ENCODE measurements at places on chromosomes 5 and 9. TPM values are rescaled to one million over a fixed set of nuclear protein-coding genes. Genes with fewer than 3 reads are reported as not detected.
A peak's percentile ranks its signal among the peaks of the same experiment; 100 is the strongest.

- peaks cover 12% of the 10 kb centered on the region for H3K36me3 ChIP-seq
- H3K4me1 ChIP-seq: peaks cover 51% of the 10 kb centered on the region
- H3K27me3 ChIP-seq: no peaks in the 10 kb centered on the region
These were observed 4.2 kb downstream of the UHRF2 start for GRCh38 chr9:6417186-6417585.

Gene PCDHGB3
- total RNA-seq: 0.19 TPM

DNA sequence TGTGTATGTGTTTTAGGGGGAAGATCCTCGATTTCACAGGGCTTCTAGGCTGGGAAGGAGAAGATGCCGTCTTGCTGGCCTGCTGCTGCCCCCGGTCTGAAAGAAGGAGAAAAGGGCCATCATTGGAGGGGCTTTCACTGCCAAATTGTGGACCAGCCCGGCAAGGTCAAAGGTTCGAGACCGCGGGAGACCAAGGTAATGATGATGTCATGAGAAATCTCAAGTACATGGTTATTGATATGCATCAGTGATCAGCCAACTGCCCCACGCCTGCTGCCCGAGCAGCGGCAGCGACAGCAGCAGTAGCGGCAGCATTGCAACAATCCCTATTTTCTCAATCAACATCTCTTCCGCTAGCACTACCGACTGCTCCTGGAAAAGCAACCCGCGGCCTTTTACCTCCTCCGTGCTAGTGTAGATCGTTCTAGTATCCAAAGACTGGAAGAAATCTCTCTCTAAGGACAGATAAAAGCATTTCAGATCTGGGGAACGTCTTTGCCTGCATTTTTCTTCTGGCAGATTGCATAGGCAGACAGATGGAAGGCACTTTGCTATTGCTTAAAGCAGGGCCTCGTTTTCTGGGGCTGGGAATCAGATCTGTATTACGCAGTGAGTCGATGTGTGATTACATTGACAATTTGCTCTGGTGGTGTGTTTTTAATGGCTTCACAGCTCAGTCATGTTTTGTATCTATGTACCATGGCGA lies 215.3 kb downstream of the MEF2C start:
- no peak overlapping the region for H3K27ac ChIP-seq
- H3K27me3 ChIP-seq: peaks cover 96% of the 10 kb centered on the region
- H3K4me3 ChIP-seq: no peak overlapping the region

Gene IL3
- not detected for total RNA-seq

DNA sequence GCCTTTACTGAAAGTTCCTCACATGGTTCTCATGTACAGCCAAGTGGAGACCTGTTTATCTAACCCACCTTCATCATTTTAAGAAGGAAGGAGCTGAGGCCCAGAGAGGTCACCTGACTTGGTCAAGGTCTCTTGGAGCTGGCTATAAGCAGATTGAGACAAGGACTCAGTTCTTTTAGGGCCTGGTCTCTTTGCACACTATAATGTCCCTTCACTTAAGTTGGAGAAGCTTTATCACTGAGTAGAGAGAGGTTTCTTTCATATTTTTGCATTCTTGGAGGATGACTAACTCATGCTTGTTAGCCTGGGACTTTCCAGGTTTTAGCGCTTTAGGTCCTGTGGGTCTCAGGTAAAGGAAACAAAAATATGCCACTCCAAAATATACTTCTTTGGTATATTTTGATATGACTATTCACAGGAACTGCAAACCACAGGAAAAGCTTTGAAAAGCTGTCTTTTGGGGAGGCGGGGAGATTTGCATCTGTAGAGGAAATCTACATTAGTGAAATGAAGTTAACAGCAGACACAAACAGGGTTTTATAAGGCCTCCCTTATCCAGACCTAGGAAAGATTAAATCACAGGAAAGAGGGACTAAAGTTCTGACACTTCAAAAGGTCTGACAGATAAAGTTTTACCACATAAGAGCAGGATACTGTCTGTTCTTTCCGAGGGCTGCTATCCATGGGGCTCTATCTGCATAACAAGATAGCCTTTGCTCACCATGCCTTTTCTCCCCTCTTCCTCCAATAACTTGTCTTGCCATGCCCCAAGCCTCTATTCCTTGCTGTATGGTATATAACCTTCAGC lies 95.8 kb upstream of the ANKRD55 start:
- H3K4me1 ChIP-seq: peaks cover 37% of the 10 kb centered on the region
- no peaks in the 10 kb centered on the region for H3K27me3 ChIP-seq
- no peaks in the 10 kb centered on the region for H3K36me3 ChIP-seq

DNA sequence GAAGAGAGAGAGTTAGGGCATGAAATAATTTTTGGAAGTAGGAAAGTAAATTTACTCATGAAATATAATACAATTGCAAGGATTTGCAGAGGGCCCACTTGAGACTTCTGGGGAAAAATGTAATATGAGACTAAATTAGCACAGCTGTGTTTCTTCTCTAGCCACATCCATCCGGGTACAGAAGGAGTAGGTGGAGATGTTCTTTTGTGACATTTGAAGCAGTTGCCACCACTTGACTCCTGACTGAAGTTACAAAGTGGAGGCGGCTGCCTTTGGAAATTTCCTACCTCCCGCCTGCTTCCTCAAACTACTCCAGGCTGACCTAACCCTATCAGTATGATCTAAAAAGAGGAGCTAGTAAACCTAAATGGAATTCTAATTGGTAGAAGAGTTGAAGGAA lies 58.1 kb upstream of the SHISAL2B start:
- H3K4me3 ChIP-seq: no peak overlapping the region
- H3K27ac ChIP-seq: peak overlapping the region; percentile 38
- peaks cover 2% of the 10 kb centered on the region for H3K4me1 ChIP-seq
- peaks cover 20% of the 10 kb centered on the region for H3K27me3 ChIP-seq
- H3K36me3 ChIP-seq: no peaks in the 10 kb centered on the region
- DNase-seq: no peak

- H3K27me3 ChIP-seq: no peaks in the 10 kb centered on the region
- H3K4me1 ChIP-seq: peaks cover 6% of the 10 kb centered on the region
- H3K4me3 ChIP-seq: no peak overlapping the region
- H3K27ac ChIP-seq: no peak overlapping the region
These were observed 6.4 kb upstream of the NOL6 start for GRCh38 chr9:33480106-33480505.

Gene PARP8
- 23.9 TPM for total RNA-seq

GRCh38 chr5:126235628-126236027 lies 187.6 kb upstream of the GRAMD2B start:
- peaks cover 41% of the 10 kb centered on the region for H3K27me3 ChIP-seq
- H3K36me3 ChIP-seq: no peaks in the 10 kb centered on the region
- H3K4me3 ChIP-seq: no peak overlapping the region
- no peak for DNase-seq

Gene CERCAM
- 128 TPM for total RNA-seq

DNA sequence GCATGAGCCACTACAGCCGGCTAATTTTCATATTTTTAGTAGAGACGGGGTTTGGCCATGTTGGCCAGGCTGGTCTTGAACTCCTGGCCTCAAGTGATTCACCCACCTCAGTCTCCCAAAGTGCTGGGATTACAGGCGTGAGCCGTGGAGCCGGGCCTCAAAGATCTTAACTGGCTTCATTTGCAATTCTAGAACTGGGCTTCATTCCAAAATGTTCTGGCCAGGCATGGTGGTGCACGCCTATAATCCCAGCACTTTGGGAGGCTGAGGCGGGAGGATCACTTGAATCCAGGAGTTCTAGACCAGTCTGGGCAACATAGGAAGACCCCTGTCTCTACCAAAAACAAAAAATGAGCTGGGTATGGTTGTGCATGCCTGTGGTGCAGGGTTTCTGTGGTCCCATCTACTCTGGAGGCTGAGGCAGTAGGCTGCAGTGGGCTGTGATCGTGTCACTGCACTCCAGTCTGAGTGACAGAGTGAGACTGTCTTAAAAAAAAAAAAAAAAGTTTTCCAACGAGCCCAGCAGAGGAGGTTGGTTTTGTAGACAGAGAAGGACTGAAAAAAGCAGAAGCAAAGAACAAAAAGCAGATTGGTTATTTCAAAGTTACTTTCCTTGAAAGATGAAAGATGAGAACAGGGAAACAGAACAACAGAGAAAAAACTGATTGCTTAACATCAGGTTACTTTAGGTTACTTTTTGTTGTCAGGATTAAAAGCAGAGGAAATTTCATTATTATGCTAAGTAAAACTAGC lies 78.2 kb downstream of the ANKRD55 start:
- no peaks in the 10 kb centered on the region for H3K36me3 ChIP-seq
- H3K27me3 ChIP-seq: no peaks in the 10 kb centered on the region
- H3K4me3 ChIP-seq: no peak overlapping the region
- H3K27ac ChIP-seq: no peak overlapping the region

Gene MELK
- 11.0 TPM for total RNA-seq

DNA sequence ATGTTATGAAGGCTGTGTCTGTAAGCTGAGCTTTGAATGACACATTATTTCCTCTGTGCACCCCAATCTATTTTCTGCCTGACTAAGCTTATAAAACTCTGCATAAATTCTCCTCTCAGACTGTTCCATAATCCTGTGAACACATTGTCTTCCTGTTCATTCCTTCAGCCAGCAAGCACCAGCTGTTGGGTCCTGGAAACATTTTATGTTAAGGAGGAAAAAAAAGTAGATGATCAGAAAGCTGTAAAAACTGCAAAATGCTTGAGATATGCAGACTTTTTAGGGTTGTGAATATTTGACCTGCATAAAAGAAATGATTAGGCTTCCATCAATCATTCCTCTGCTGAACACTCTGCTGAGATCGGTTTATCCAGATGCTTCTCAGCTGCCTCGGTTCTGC lies 1246.0 kb upstream of the DMAC1 start:
- no peak for DNase-seq
- no peak overlapping the region for H3K27ac ChIP-seq
- no peaks in the 10 kb centered on the region for H3K36me3 ChIP-seq

- no peak overlapping the region for H3K4me3 ChIP-seq
- peaks cover 51% of the 10 kb centered on the region for H3K4me1 ChIP-seq
- H3K27me3 ChIP-seq: no peaks in the 10 kb centered on the region
- peaks cover 43% of the 10 kb centered on the region for H3K36me3 ChIP-seq
- H3K27ac ChIP-seq: peak overlapping the region; percentile 92
These were observed 9.1 kb downstream of the LURAP1L start for GRCh38 chr9:12783767-12784460.

Gene PPP3R2
- total RNA-seq: not detected

Gene DND1
- total RNA-seq: 1.9 TPM

Gene TMEM171
- 38.1 TPM for total RNA-seq

Gene POU5F2
- total RNA-seq: 1.0 TPM

- H3K4me3 ChIP-seq: no peak overlapping the region
- H3K4me1 ChIP-seq: no peaks in the 10 kb centered on the region
- no peaks in the 10 kb centered on the region for H3K36me3 ChIP-seq
- H3K27ac ChIP-seq: no peak overlapping the region
These were observed 27.2 kb downstream of the GGTA1 start for GRCh38 chr9:121472446-121472845.

GRCh38 chr5:10331341-10331796 lies 22.1 kb upstream of the MARCHF6 start:
- DNase-seq: peak; percentile 87
- H3K27me3 ChIP-seq: no peaks in the 10 kb centered on the region
- peak overlapping the region; percentile 22 for H3K4me3 ChIP-seq
- peaks cover 61% of the 10 kb centered on the region for H3K4me1 ChIP-seq

Gene LRRC70
- total RNA-seq: 1.6 TPM

DNA sequence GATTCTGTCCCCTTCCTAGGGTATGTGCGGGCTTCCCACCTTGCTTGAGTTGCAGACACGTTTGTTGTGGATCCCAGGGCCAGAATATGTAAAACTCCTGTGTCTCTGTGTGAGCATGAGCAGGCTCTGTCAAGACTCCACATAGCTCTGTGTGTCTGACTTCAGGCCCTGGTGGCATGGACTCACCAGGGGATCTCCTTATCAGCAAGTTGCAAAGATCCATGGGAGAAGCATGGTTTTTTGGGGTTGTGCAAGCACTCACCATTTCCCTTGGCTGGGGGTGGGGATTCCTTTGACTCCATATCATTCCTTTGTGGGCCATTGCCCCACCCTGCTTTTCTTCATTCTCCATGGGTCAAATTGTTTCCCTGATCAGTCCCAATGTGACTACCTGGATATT lies 205.6 kb downstream of the TUSC1 start:
- no peaks in the 10 kb centered on the region for H3K4me1 ChIP-seq
- no peak overlapping the region for H3K27ac ChIP-seq
- no peaks in the 10 kb centered on the region for H3K27me3 ChIP-seq
- H3K4me3 ChIP-seq: no peak overlapping the region
- DNase-seq: no peak
